ENCODE measurements at places on chromosomes 16 and 17.

DNA sequence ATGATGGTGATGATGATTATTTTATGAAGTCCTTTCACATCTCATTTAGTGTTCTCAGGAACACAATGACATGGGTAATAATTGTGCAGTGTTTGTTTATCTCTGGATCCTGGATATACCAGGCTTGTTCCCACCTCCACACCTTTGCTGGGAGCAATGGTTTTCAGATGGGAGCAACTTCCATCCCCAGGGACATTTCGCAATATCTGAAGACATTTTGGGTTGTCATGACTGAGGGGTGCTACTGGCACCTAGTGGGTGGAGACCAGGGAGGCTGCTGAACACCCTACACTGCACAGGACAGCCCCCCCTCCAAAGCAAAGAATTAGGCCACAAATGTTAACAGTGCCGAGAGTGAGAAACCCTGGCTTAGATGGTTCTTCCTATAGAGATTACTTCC lies 13.5 kb upstream of the SALL1 start:
- no peak for DNase-seq

- no peak for DNase-seq
Measured at GRCh38 chr16:4133897-4134372, 17.7 kb upstream of the ADCY9 start.

GRCh38 chr17:60641810-60642220 lies 35.8 kb upstream of the BCAS3 start:
- DNase-seq, result peak; percentile 43

DNA sequence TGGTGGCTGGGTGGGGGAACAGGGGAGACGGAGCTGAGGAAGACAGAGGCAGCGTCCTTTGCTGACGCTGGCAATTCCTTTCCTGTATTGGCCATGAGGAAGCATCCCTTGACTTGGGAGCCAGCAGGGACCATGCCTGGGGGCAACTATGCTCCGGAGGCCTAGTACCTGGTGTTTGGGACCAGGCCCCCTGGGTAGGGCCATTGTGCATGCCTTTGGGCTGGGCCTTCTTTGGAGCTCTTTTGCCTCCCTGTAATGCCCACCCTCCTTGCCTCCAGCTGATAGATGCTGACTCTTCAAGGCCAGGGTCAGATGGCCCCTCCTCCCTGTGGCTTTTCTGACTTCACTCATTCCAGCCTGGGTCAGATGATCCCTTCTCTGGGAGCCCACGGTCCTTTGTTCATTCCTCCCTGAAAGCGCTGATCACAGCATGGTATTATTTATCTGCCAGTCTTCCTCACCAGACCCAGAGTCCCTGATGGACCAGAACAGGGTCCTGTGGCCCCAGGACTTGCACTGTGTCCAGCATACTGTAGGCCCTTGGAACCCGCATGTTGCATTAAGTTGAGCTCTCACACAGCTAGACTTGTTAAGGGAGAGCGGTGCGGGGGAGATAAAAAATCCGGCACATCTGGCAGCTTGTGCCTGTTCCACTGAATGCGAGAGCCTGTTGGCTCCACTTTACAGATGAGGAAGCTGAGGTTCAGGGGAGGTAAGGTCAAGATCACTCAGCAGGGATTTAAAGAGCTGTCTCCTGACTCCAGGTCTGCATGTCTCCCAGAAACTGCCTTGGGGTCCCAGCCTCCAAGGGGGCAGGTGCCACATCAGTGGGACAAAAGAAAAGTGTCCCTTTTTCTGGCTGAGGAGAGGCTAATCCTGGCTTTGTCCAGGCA lies 2.9 kb downstream of the STARD3 start:
- DNase-seq, result no peak

- no peak for DNase-seq
Measured at GRCh38 chr17:76208120-76208519, 32.2 kb downstream of the RNF157 start.

- DNase-seq, result no peak
Measured at GRCh38 chr17:27413315-27413714, 42.9 kb upstream of the KSR1 start.

GRCh38 chr16:54351171-54351570 lies 64.6 kb upstream of the IRX3 start:
- DNase-seq, result no peak

GRCh38 chr16:48025359-48025758 lies 130.4 kb downstream of the ABCC12 start:
- no peak for DNase-seq

GRCh38 chr17:81242421-81243332 lies 3.6 kb downstream of the NDUFAF8 start:
- DNase-seq, result no peak

DNA sequence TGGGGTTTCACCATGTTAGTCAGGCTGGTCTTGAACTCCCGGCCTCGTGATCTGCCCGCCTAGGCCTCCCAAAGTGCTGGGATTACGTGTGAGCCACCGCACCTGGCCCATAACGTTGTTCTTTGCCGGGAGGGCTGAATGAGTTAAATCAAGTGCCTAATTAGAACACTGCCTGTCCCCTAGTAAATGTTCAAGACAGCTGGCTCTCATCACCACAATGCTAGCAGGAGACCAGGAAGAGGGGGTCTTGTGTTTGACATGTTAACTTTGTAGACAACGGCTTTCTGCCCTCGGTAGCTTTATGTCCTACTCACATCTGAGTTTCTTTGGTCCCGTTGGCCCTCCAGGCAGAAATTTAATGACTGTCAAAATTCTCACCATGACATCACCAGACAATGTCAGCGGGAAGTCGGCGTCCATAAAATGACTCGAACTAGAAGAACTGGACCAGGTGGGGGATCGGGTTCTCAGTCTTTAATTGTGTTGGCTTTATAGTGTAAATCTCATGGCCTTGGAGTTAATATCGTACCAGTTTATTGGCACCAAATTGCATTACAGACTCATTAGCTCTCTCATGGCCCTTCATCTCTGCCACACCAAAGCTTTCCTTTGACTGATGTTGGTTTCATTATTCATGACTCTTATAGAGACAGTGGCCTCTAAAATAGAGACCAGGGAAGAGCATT lies 11.4 kb upstream of the ITPRIPL2 start:
- no peak for DNase-seq

GRCh38 chr16:11824362-11824761 lies 27.0 kb downstream of the RSL1D1 start:
- DNase-seq, result peak; percentile 6

DNA sequence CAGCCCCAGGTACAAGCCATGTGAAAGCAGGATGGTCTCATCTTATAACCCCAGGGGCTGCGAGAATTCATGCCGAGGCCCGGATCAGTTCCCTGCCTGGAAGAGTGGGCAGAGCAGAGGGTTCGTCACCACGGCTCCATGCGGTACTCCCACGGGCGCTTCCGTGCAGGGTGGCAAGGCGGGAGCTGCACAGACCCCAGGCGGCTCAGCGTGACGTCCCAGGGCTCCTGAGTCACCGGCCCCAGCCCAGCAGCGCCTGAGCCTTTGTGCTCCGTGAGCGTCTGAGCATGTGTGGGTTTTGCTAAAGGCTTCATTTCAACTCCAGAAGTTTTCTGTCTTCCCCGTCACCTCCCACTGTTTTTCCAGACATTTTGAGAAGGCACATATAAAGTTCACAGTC lies 71.2 kb upstream of the CHMP6 start:
- no peak for DNase-seq

DNA sequence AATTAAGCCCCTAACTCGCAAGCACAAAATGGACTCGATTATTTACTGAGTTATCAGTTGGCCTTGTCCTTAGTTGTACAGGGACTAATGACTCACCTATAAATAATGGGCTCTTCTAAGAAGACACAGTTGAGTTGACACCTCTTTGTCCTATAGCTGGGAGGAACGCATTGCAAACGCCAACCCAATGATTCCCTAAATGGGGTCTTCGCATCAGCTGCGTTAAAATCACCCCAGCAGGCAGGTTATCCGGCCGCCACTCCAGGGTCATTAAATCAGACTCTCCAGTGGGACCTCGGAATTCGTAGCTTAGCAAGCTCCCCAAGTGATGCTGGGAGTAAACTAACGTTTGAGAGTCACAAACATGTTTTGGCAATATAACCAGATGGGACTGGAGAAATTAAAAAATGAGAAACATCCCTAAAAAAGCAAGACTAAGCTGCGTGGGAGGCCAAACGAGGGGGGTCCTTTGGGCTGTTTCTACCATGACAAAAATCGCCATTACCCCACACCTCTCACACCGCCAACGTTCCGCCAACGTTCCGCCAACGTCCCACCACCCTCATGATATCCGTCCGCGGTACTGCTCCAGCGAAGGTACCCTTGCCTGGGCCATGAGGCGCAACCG lies 932 bp upstream of the NFE2L1 start:
- no peak for DNase-seq
